ENCODE measurements at places on chromosomes 3 and 15.
A peak's percentile ranks its signal among the peaks of the same experiment; 100 is the strongest.

- no peak for DNase-seq
Measured at GRCh38 chr3:61922118-61922517, 360.7 kb downstream of the PTPRG start.

DNA sequence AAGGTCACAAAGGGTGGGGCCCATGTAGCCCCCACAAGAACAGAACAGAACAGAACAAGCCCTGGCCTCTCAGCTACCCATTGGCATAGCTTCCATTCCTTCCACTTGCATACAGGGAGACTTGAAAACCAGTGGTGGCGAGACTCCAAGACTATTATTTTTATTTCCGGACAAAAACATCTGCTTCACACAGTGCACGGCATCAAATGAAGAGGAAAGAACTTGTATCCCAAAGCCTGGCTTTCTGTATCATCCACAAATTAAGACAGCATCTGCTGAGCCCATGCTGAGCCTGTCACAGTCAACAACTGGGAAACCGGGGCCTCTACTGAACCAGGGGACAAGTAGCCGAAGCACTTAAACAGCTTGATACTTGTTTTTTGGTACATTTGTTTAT lies 56.0 kb downstream of the CLEC3B start:
- no peak for DNase-seq

DNA sequence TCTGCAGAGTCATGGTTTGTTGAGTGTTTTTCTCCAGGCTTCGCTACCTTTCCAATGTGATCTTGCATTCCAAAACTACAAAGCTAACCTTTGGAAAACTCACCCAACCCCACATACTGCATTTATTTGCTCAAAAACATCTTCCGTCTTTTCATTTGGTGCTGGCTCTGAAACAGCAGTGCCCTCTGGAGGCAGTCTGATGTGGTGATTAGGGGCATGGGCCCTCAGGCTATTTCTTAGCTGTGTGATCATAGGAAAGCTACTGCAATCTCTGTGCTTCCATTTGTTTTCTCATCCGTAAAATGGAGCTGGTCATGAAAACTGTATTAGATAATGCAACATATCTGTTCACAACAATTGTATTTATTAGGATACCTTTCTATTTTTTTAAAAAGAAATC lies 47.0 kb downstream of the MTHFS start:
- no peak for DNase-seq

GRCh38 chr15:52730173-52730572 lies 51.0 kb upstream of the ATOSA start:
- DNase-seq = no peak

DNA sequence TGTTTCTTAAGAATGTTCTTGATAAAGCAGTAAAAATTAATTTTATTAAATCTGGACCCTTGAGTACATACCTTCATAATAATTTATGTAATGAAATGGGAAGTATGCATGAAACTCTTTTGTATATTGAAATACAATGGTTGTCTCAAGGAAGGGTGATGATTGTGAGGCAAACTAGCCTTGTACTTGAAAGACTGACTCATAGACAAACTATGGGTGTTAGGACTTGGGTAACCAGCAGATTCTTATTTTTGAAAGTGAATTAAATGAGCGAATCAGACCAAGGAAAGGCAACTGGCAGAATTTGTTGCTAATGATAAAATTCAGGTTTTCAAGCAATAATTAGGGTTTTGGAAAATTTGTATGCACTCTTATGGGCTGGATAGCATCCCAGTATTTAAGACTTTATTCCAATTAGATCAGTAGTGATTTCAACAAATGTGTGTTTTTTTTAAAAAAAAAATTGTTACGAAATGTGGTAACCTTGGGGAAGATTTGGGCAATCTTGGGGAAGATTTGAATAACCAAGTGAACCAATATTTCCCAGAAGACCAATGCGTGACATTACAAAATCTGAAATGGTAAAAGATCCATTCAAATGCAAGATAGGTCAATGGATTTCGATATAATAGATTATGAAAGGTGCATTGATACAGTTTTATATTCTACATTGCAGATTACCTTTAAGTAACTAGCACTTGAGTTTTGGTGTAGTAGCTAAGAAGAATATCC lies 42.0 kb downstream of the ATP2C1 start:
- no peak for DNase-seq

- no peak for DNase-seq
Measured at GRCh38 chr15:62307551-62307950, 142.5 kb upstream of the C2CD4B start.

DNA sequence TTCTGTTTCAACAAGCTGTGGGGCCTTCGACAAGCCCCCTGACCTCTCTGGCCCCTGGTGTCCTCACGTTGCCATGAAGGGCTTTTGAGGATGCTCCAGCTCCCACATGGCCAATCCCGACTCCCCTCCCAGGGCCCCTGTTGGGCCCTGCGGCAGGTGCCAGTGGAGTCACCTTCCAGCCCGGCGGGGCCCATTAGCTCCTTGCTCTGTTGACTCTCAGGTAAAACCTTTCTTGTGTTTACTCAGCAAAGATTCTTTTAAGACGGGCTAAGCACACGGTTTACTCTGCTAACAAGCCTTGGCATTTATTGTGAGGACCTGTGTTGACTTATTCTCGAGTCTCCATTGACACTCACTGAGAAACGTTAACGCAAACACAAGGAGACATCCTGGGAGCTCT lies 15.0 kb downstream of the RPLP1 start:
- no peak for DNase-seq

GRCh38 chr3:39255503-39256325 lies 24.1 kb downstream of the CX3CR1 start:
- DNase-seq = peak; percentile 71

- no peak for DNase-seq
Measured at GRCh38 chr15:70508561-70509281, 254.6 kb downstream of the UACA start.

Data from KG1 (cell line).